ELF-1 (cell line): ENCODE measurements at places on chromosomes 2 and 18.

GRCh38 chr18:31645411-31645810, 39.0 kb downstream of the B4GALT6 start:
- DNase-seq, result no peak

GRCh38 chr18:48990481-48991318, 39.9 kb upstream of the SMAD7 start:
- peak; percentile 79 for DNase-seq

DNA sequence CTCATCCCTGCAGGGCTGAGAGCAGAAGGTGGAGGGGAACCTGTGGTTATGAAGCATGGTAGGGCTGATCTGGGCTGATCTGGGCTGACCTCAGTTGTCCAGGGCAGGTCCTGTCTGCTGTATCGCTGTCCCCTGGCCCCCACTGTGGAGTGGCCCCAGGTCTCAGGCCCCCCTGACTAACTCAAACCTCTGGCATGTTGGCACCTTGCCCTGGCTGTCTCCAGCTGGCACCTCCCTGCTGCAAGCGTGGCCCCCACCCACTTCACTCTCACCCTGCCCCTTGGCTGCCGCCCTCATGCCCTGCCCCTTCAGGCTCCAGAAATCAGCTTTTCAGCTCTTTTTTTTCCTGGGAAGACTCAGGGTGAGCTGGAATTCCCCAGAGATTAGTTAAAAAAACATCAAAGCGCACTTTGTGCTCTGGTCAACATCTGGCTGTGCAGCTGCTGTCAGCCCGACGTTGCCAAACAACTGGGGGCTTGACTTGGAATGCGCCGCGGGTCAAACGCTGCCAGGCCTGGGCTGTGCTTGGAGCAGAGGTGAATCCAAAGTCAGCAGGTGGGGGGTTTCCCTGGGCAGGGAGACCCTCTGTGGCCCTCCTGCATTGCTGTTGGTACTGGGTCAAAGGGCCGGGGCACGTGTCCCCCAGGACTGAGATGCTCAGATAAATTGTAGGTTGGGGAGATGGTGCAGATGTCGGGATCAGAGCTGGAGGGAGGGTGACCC, 173.8 kb upstream of the HDAC4 start:
- peak; percentile 88 for DNase-seq

GRCh38 chr2:7083580-7084509, 166.6 kb downstream of the RNF144A start:
- peak; percentile 62 for DNase-seq

DNA sequence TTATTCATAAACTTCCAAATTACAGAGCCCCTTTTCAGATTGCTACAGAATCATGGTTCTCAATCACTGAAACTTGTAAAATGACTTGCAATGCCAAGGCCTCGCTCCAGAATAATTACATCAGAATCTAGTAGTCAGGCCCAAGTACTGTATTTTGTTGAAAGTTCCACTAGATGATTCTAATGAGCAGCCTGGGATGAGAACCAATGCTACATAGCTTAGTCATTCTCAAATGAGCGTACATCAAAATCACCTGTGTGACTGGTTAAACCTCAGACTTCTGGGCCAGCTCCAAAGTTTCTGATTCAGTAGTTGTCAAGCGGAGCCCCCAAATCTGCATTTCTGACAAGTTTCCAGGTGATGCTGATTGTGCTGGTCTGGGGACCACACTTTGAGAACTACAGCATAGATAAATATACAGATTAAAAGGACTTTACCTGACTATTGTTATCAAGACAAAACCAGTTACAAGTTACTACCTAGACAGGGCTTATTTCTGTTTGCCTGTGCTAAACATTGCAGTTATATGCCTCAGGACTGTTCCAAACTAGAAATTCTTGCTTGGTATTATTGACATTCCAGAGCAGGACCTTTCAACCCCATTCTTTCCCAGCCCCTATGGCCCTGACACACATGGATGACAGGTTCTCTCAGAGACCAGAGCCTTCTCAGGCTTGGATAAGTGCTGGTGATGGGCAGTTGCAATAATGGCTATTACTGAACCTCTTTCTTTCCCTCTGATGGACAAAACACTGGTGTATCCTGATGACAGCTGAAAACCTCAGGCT, 83.1 kb downstream of the UPP2 start:
- DNase-seq, result peak; percentile 44

- no peak for DNase-seq
Measured at GRCh38 chr2:176002688-176003210, 682 bp upstream of the LNPK start.

DNA sequence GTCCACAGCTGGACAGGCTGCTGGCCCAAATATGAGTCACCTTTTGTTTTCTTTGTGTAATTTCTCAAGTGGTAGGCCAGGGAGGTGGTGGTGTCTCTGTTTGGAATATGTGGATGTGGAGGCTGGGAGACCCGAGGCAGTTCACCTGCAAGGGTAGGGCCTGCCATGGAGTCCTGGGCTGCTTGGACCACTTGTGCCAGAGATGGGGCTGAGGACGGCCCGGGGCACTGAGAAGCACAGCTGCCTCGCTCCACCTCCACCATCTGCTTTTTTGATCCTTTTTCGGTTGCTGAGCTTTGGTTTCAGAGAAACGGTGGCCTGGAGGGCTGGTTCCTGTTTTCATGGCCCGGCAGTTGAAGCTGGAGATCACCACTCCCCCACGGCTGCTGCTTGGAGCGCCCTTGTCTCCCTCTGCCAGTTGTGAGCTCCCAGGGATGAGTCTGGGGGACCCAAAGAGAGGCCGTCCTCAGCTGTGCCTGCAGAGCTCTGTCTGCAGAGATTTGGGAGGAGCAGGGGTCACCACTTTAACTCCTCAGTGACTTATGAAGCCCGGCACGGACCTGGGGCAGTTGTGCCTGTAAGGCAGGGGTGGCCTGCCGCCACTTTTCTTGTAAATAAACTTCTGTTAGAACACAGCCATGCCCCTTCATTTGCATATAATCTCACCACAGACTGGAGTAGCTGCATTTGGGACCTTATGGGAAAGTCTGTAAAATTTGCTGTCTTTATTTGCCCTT, 67.6 kb upstream of the MCFD2 start:
- DNase-seq, result peak; percentile 68
